CD4-positive, alpha-beta memory T cell (primary cell): ENCODE measurements at places on chromosomes 12 and 14.

DNA sequence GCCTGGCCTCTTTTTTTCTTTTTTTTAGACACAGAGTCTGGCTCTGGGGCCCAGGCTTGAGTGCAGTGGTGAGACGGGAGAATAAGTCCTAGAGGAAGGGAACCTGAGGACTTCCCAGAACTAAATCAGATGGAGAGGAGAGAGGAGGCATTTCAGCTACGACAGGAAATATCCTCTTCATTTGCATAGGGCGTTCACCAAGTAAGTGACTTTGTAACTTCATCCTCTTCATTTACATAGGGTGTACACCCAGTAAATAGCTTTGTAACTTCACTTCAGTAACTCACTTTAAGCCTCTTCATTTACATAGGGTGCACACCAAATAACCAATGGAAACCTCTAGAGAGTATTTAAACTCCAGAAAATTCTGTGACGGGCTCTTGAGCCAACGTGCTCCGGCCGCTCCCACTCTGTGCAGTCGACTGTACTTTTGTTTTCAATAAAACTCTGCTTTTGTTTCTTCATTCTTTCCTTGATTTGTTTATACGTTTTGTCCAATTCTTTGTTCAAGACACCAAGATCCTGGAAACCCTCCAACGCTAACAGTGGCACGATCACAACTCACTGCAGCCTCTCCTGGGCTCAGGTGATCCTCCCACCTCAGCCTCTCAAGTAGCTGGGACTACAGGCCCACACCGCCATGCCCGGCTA is 21.4 kb upstream of the ANKRD9 start:
- no peaks in the 10 kb centered on the region for H3K27me3 ChIP-seq
- peaks cover 10% of the 10 kb centered on the region for H3K4me1 ChIP-seq
- no peak overlapping the region for H3K4me3 ChIP-seq
- no peaks in the 10 kb centered on the region for H3K36me3 ChIP-seq

- H3K27me3 ChIP-seq, result no peaks in the 10 kb centered on the region
- no peak overlapping the region for H3K27ac ChIP-seq
- no peaks in the 10 kb centered on the region for H3K36me3 ChIP-seq
- no peak for DNase-seq
These were observed 172.2 kb downstream of the PTPRO start for GRCh38 chr12:15494329-15495046.

- peaks cover 17% of the 10 kb centered on the region for H3K4me1 ChIP-seq
- DNase-seq, result no peak
- H3K4me3 ChIP-seq, result no peak overlapping the region
- no peak overlapping the region for H3K27ac ChIP-seq
These were observed 40.1 kb upstream of the DUSP6 start for GRCh38 chr12:89392391-89392790.

DNA sequence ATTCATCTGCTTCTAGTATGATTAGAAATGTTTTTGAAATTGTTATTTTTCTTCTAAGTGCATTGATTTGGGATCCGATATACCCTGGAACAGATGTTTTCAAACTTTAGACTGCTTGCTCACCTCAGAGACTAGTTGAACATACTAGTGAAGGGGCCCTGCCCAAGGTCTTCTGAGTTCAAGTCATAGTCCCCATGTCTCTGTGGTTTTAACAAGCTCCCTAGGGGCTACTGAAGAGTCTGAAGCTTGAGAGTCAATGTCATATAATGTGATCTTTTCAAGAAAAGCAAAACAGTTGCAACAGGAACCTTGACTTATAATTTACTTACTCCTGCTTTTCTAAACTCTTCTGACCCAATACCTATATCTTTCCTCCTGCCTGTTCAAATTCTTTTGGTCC is 7.5 kb upstream of the UBE2N start:
- DNase-seq, result no peak
- H3K27me3 ChIP-seq, result no peaks in the 10 kb centered on the region
- H3K4me3 ChIP-seq, result no peak overlapping the region
- H3K36me3 ChIP-seq, result no peaks in the 10 kb centered on the region

GRCh38 chr14:105528586-105529318 is 2.4 kb downstream of the TMEM121 start:
- H3K36me3 ChIP-seq, result no peaks in the 10 kb centered on the region
- peaks cover 29% of the 10 kb centered on the region for H3K4me1 ChIP-seq
- no peak overlapping the region for H3K27ac ChIP-seq

DNA sequence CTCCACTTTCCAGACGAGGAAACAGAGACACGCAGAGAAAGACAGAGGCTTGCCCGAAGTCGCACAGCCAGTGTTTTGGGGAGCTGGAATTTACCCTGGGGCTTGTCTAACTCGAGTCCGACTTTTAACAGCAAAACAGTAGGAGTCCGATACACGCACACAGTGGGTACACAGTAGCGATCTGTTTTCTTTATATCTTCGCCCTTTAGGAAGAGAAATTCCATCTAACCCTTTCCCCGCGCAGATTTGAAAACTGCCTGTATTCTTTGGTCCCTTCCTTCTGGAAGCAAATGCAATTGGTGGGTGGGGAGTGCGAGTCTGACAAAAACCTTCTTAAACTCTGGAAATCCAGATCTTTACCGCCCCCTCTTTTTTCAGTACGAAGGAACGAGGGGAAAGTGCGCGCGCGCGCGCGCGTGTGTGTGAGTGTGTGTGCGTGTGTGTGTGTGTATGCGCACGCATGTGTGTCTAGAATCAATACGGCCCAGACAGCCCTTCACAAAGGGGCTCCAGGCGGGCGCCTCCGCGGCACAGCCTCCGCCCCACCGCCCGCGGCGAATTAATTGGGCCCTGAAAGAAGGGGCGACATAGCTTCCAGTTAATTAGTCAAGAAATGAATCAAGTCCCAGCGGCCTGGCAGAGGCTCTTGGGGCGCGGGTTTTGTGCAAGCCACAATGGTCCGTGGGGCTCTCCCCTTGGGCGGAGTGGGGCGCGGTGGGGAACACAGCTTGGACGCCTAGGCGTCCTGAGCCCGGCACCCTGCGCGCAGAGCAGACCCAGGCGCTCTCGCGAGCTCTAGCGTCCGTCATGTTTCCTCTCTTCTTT is 14.0 kb upstream of the TBX3 start:
- no peaks in the 10 kb centered on the region for H3K4me1 ChIP-seq
- H3K4me3 ChIP-seq, result no peak overlapping the region
- no peak overlapping the region for H3K27ac ChIP-seq
- DNase-seq, result no peak
- no peaks in the 10 kb centered on the region for H3K36me3 ChIP-seq
- H3K27me3 ChIP-seq, result peaks cover 46% of the 10 kb centered on the region

- H3K27ac ChIP-seq, result no peak overlapping the region
- H3K4me3 ChIP-seq, result no peak overlapping the region
- no peaks in the 10 kb centered on the region for H3K36me3 ChIP-seq
- H3K4me1 ChIP-seq, result peaks cover 8% of the 10 kb centered on the region
- no peaks in the 10 kb centered on the region for H3K27me3 ChIP-seq
These were observed 44.6 kb downstream of the DUSP6 start for GRCh38 chr12:89307474-89308253.

- no peaks in the 10 kb centered on the region for H3K4me1 ChIP-seq
- H3K27me3 ChIP-seq, result no peaks in the 10 kb centered on the region
- H3K36me3 ChIP-seq, result no peaks in the 10 kb centered on the region
- H3K27ac ChIP-seq, result no peak overlapping the region
- no peak for DNase-seq
- H3K4me3 ChIP-seq, result no peak overlapping the region
These were observed 53.2 kb downstream of the TSPAN19 start for GRCh38 chr12:84982888-84983287.

DNA sequence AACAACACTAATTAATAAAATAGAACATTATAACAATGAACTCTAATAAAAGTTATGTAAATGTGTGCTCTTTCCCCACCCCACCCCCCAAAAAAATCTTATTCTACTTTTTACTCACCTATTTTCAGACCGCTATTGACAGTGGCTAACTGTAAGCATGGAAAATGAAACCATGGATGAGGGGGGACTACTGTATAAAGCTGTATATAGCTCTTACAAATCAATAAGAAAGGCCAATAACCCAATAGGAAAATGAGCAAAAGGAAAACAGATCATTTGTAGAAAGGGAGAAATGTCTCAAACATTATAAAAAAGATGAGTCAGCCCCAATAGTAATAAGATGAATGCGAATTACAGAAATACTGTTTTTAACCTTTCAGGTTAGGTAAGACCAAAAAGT is 27.4 kb downstream of the YEATS4 start:
- no peaks in the 10 kb centered on the region for H3K4me1 ChIP-seq
- no peak overlapping the region for H3K4me3 ChIP-seq
- H3K36me3 ChIP-seq, result peaks cover 8% of the 10 kb centered on the region

DNA sequence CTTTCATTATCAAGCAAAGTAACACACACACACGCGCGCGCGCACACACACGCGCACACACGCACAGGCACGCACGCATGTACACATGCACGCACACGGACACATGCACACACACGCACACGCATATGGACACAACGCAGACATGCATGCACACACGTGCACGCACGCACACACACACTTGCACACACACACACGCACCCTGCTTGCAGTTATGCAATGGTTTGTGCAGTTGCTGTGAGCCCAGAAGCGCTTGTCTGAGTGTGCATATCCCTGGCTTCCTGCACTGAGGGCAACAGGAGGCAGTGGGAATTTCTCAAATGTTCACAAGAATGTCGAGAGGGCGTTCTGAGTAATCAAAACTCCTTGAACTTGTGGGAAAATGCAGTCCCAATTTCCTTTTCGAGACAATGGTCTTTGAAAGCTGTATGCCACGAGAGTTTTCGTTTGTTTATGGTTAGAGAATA is 41.6 kb downstream of the NFKBIA start:
- no peak overlapping the region for H3K4me3 ChIP-seq
- no peaks in the 10 kb centered on the region for H3K36me3 ChIP-seq
- no peak overlapping the region for H3K27ac ChIP-seq
- H3K4me1 ChIP-seq, result no peaks in the 10 kb centered on the region
- H3K27me3 ChIP-seq, result no peaks in the 10 kb centered on the region

- no peaks in the 10 kb centered on the region for H3K36me3 ChIP-seq
- no peak for DNase-seq
- no peak overlapping the region for H3K4me3 ChIP-seq
- H3K4me1 ChIP-seq, result no peaks in the 10 kb centered on the region
- H3K27me3 ChIP-seq, result no peaks in the 10 kb centered on the region
These were observed 59.8 kb upstream of the TBPL2 start for GRCh38 chr14:55500219-55500701.

DNA sequence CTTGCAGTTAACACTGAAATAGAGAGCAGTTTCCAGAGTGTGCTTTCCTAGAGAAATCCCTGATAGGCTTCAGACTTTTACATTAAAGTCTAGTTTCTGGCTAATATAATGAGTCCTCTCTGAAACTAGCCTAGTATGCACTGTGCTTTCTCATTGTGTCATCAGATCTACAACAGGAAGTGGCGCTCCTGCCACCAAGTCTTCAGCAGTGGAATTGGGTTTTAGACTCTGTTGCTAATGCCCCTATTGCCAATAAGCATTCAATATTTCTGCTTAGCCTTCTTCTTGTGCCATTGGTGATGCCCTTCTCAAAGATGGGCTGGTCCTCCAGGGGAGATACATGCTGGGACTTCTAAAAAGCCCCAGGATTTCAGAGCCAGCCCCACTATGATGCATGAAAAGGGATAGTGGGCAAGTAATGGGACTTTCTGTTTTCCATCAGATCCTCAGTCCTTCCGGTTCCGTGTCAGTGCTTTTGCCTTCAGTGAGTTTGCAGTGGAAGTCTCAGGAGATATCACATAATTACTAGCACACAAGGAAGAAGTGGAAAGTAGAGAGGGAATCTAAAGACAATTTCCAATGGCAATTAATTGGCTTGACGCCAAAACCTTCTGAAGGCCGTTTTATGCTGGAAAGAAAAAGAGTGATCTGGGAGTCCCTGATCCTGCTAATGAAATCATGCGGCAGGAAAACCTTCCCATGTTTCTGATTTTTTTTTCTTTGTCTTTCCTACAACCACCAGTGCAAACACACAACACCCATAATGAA is 50.0 kb downstream of the SSPN start:
- no peaks in the 10 kb centered on the region for H3K4me1 ChIP-seq
- H3K36me3 ChIP-seq, result no peaks in the 10 kb centered on the region
- H3K27ac ChIP-seq, result no peak overlapping the region
- no peak for DNase-seq

- H3K27me3 ChIP-seq, result no peaks in the 10 kb centered on the region
- H3K4me3 ChIP-seq, result no peak overlapping the region
- H3K27ac ChIP-seq, result no peak overlapping the region
- DNase-seq, result no peak
- H3K36me3 ChIP-seq, result no peaks in the 10 kb centered on the region
- no peaks in the 10 kb centered on the region for H3K4me1 ChIP-seq
These were observed 216.9 kb downstream of the NTF3 start for GRCh38 chr12:5648692-5649359.

GRCh38 chr12:70757830-70758493 is 120.7 kb upstream of the PTPRB start:
- no peaks in the 10 kb centered on the region for H3K36me3 ChIP-seq
- no peaks in the 10 kb centered on the region for H3K4me1 ChIP-seq

GRCh38 chr12:62673028-62673815 is 206.6 kb downstream of the MON2 start:
- no peaks in the 10 kb centered on the region for H3K36me3 ChIP-seq
- H3K27ac ChIP-seq, result no peak overlapping the region
- H3K4me1 ChIP-seq, result no peaks in the 10 kb centered on the region
- no peak overlapping the region for H3K4me3 ChIP-seq
- DNase-seq, result no peak

DNA sequence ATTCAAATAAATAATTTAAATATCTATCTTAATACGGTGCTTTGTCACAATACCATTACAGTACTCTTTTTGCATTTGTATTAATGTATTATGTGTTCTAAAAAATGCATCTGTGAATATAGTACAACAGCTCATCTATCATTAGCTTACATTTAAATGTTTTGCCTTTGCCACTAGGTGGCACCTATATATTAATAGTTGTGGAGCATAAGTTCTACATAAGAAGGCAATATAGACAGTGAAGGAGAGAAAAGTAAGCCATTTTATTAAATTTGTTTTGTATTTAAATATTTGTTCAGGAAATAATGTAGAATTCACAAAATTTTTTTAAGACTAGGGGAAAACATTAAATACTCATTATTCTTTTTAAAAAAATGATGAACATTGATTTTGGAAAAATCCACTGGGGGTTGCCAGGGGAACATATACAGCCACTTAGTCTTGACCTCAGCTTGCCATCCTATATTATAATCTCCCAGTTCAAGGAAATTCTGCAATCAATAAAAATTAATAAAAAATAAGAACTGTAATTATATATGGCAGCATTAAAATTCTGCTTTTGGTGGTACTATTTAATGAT is 9.8 kb downstream of the CCER1 start:
- no peak for DNase-seq
- no peaks in the 10 kb centered on the region for H3K27me3 ChIP-seq
- H3K27ac ChIP-seq, result no peak overlapping the region
- H3K36me3 ChIP-seq, result no peaks in the 10 kb centered on the region
- H3K4me3 ChIP-seq, result no peak overlapping the region

- H3K36me3 ChIP-seq, result no peaks in the 10 kb centered on the region
- no peak overlapping the region for H3K27ac ChIP-seq
- no peak overlapping the region for H3K4me3 ChIP-seq
- no peak for DNase-seq
- H3K27me3 ChIP-seq, result no peaks in the 10 kb centered on the region
These were observed 17.5 kb downstream of the WDR89 start for GRCh38 chr14:63624203-63624602.

DNA sequence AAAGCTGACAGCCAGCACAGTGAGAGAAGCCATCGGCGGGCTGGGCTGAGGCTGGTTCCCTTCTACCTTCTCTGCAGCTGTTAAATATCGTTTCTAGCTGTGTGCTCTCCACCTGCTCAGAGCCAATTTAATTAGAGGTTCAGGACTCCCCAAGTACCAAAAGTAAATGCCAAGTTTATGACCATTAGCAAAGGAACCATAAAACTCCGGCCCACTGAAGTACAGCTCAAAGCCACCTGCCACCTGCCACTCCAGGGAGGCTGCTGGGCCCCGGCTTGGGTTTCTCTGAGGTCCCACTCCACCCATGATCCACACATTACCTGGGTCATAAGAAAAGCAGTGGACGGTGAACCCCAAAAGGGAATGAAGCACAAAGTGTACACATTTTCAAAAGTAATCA is 272.8 kb downstream of the KSR2 start:
- no peaks in the 10 kb centered on the region for H3K36me3 ChIP-seq
- no peaks in the 10 kb centered on the region for H3K4me1 ChIP-seq
- H3K27ac ChIP-seq, result no peak overlapping the region
